ENCODE measurements at places on chromosomes 7 and 10.

GRCh38 chr7:7293092-7293491 is 110.7 kb downstream of the C1GALT1 start:
- no peak for DNase-seq

DNA sequence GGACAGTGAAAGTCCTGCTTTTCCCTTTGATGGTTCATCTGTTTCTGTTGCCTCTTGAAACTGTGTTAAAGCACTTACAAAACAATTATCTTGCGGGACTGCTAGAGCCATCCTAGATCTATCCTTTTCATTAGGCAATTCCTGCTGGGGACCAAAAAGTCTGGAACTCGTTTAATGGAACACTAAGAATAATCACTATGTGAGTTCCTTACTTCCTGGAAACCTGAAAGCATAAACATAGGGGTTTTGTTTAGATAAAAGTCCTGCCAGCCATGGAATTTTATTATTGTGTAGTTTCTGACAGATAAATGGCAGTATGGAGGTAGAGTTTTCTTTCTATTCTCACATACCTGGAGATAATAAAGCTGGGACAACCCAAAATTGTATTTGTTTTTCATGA is 1133.3 kb downstream of the SORCS3 start:
- no peak for DNase-seq

- no peak for DNase-seq
These were observed 253.5 kb downstream of the NSUN6 start for GRCh38 chr10:18397906-18398305.

- no peak for DNase-seq
These were observed 35.9 kb downstream of the SVIL start for GRCh38 chr10:29598851-29599311.

DNA sequence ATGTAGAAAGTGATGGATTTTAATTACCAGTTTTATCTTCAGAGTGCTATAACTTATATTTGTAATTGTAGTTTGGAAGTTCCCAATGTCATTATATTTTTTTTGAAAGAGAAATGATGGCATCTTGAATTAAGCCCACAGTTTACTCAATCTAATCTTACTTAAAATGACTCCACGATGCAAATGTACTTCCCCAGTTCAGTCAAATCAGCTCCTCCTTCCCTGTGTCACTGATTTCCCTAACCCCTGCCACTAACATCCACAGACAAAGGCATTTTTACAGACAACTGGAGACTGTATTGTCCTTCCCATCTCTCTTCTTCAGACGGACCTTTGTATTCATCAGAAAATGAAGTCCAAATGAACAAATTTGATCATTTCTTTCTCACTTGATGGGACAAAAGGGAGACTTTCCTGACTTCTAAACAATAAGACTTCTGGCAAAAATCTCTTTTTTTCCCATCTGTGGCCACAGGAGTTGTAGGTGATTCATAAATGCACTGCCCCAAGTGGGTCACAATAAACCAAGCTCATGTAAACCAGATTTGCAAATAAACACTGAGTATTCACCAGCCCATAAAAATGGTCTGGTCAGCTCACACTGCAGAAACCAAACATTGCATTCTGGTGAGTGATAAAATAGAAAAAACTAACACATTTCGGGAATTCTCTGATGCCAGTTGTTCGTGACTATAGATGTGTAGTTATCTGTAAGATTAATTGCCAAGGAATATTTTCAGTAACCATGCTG is 162.9 kb downstream of the FANK1 start:
- DNase-seq, result no peak

GRCh38 chr7:98229441-98229840 is 18.2 kb downstream of the BHLHA15 start:
- DNase-seq, result no peak

DNA sequence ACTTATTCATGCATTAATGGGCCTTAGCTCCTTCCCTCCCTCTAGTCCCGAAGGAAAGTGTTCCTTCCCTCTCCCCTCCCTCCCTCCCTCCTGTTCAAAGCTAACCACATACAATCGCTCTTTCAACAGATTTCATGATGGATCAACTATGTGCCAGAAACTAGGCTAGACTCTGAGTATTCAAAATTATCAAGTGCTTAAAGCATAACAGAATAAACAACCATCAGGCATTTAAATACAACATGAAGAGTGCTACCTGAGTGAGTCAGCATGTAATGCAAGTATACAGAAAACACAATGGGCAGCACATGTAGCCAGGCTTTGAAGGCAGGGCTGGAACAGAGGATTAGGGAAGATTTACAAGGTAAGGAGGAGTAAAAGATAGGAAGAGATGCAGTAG is 11.3 kb downstream of the CHCHD3 start:
- DNase-seq, result no peak

- DNase-seq, result no peak
These were observed 738 bp upstream of the NCAPG2 start for GRCh38 chr7:158705234-158705850.

DNA sequence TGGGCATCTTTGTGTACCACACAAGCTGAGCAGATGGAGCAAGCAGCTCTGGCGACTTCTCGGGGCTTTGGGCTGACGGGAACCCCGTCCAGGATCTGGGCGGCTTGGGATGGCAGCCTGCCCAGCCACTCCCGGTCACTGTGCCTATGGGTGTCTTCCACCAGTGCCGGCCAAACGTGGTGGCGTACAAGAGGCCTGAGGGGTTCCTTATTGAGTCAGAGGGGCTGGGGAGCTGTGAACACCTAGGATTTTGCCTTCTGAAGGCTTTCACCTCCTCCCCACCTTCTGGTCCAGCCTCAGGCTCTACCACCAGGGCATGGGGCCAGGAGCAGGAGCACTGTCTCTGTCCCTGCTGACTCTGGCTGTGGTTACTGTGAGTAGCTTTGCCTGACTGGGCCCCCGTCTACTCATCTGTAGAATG is 71.8 kb upstream of the PPIF start:
- DNase-seq, result no peak

GRCh38 chr10:4260483-4261124 is 475.6 kb upstream of the KLF6 start:
- DNase-seq, result no peak

DNA sequence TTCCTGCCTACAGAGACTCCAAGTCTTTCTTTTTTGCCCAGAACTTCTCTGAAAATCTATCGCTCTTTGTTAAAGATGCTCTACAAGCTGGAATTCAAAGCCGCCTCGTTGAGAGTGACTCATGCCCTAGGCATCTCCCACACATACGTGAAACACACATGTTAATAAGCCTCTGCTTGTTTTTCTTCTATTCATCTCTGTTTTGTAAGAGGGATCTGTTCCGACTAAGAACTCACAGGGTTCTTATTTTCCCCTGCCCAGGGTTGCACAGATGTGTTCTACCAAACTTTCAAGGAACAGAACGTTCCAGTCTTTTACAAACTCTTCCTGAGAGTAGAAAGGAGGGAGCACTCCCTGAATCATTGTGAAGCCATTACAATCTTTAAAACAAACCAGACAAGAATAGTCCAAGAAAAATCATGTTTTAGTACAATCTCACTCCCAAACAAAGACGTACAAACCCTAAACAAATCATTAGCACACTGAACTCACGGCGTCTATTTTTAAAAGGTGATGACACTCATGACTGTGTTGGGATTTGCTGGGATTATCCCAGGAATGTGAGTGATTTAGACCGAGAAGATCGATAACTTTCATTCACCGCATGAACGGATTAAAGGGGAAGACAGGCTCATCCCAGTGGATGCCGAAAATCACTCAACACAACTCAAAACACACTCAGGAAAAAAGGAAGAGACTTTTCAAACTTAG is 55.3 kb upstream of the INPP5A start:
- no peak for DNase-seq

DNA sequence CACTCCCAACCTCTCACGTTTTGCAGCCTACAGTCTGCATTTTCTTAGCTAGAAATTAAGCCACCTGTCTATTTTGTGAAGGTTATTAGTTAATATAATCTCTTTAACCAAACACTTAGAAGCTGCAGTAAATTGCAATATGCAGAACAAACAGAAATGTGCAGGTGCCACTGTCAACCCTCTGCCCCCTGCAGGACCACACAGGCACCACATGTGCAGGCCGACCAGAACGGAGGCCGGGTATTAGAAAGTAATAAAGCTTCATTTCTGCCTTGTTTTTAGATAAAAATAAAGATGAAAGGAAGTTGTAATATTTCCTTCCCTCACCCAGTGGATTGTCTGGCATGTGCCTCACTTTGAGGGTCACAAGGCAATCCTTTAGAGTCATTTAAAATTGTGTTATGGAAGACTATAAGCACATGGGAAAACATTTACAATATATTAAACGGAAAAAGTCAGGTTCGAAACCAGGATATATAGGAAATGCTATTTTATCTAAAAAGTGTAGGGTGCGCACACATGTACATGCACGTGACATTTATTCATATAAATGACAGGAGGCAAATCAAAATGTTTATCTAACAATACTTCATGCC is 158.2 kb downstream of the ARHGAP12 start:
- peak; percentile 75 for DNase-seq

GRCh38 chr10:124896751-124897150 is 45.2 kb upstream of the ZRANB1 start:
- DNase-seq, result no peak

- DNase-seq, result peak; percentile 51
These were observed 3.4 kb downstream of the DNMBP start for GRCh38 chr10:100006243-100006886.
